Stimulated activated CD4-positive, alpha-beta T cell treated with anti-CD3 and anti-CD28 coated beads, Interleukin-15, amount 100 ng/mL, for 1 hour (primary cell): ENCODE measurements at places on chromosomes 2 and 18.

DNA sequence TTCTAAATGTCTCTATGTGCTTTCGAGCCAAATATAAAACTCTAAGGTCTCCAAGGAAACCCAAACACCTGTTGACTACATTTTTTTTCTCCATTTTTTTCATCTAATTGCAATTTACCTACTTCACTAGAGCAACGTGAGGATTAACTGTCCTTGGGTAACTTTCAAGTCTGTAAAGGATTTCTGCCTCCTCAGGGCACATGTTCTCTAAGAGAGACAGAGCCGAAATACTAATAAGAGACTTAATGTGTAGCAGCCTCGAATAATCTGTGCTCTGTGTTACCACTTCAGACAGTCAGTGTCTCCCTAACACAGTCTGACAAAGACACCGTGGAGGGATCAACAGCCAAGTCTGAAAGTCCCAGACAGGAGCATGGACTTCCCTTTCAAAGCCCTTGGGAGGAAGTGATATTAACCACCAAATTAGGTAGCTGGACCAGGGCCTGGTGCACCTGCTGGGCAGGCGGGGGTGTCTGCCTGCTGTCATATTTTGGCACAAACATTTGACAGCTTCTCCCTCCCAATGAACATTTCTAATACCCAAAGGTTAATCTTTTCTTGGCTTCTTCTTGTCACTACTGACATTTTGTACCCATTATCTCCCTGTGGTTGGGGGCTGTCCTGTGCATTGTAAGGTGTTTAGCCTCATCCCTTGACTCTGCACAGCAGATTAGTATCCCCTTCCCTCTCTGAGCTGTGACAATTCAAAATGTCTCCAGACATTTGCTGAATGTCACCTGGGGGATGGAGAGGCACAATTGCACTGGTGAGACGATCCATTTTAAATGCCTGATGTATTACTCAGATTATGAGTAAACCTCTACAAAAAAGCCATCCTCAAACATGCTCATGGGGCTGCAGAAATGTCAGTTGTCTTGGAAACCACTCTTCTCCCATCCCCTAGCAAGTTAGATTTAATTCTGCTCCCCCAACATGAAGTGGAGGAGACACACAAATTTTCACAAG is 45.7 kb upstream of the LYPD1 start:
- DNase-seq, result no peak

GRCh38 chr2:119486196-119486827 is 38.0 kb downstream of the SCTR start:
- no peak for DNase-seq

GRCh38 chr2:103003750-103004260 is 242.0 kb downstream of the TMEM182 start:
- DNase-seq, result no peak

- no peak for DNase-seq
Measured at GRCh38 chr18:59822612-59823550, 76.9 kb upstream of the PMAIP1 start.

GRCh38 chr18:22935431-22935830 is 2.3 kb downstream of the RBBP8 start:
- no peak for DNase-seq

- no peak for DNase-seq
Measured at GRCh38 chr18:69596345-69596744, 195.7 kb downstream of the DOK6 start.

GRCh38 chr2:216829533-216829932 is 30.3 kb downstream of the TNP1 start:
- DNase-seq, result no peak

DNA sequence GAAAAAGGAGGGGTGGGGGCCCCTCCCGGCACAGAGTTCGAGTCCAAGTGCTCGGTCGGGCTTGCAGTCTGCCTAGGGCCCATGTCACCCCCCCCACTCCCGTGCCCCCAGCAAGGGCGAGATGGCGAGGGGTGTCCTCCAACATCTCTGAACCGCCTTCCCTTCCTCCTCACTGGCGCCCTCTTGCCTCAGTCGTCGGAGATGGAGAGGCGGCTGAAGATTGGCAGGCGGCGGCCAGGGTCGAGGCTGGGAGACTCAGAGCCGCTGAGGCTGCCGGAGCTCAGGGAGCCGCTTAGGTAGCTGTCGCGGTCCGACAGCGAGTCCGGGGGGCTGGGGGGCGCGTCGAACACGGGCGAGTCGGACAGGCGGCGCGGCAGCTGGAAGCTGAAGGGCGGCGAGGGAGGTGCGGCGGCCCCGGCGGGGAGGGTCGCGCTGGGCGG is 2.3 kb downstream of the ZFP36L2 start:
- peak; percentile 58 for DNase-seq

GRCh38 chr2:206670531-206671319 is 28.4 kb downstream of the FAM237A start:
- no peak for DNase-seq

DNA sequence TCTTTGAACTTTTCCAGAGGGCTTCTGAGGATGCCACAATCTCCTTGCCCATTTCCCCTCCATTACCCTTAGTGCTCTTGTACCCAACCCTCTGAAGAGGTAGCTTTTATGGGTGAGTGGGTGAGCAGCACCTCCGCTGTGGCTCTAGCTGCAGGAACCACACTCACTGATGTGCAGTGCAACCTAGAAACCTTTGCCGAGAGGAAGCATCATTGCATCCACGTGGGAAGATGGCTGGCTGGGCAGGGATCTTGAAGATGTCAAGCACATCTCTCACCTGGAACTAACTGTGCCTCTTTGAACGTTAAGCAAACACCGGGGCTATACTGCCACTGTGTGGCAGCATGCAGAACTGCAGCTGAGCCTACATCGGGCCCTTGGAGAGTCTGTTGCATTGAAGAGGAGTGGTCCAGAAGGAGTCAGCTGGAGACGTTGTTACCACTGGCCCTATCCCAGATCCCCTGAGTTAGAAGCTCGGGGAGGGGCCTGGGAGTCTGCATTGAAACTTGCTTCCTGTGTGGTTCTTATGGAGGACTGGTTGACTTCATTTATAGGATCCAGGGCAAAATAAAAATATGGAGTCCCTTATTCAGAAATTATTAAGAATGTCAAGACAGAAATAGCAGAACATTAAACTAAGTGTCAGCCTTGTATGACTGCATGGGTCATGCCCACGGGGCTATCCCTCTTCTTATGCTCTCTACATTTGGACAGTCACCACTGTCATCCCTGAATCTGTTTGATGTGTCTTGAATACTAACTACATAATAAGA is 28.7 kb downstream of the IGFBP5 start:
- DNase-seq, result peak; percentile 50

DNA sequence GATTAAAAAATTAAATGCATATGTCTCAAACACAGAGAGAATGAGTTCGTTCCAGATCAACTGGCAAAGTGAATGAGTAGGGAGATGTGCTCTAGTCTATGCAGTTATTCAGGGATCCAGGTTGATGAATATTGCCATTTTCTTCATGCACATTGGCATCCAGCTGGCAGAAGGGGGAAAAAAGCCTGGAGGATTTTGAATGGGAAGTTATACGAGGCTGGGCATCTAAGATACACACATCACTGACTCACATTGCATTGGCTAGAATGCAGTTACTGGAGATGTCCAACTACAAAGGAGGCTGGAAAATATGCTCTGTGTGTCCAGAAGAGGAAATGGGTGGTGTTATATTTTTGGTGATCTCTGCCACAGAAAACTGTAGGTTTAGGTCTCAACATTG is 270.9 kb upstream of the FIGN start:
- DNase-seq, result no peak

DNA sequence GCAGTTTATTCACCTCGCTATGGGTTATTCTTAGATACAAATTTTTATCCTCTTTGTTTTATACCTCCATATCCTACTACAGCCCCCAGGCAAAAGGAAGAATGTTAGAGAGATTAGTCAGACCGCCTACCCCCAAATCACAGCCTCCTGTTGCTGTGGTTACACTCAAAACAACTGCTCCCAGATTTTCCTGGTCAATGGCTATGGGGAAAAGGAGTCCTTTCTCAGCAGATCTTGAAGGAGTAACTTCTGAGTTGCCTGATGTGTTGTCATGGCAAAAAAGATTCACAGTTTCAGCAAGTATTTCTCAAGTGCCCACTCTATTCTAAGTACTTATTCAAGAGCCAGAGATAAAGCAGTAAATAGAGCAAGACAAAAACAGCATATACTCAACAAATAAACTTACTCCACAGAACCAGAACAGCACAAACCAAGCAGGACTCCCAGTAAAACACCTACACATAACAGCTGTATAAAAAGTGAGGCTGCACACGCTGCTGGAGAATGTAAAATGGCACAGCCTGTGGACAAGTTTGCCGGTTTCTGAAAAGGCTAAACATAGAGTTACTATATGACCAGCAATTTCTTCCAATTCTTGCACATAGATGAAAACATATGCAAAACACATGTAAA is 104.8 kb downstream of the NOL10 start:
- DNase-seq, result no peak

- no peak for DNase-seq
Measured at GRCh38 chr2:133561045-133561852, 7.0 kb downstream of the NCKAP5 start.

- no peak for DNase-seq
Measured at GRCh38 chr18:3294435-3295080, 32.6 kb downstream of the MYL12B start.

DNA sequence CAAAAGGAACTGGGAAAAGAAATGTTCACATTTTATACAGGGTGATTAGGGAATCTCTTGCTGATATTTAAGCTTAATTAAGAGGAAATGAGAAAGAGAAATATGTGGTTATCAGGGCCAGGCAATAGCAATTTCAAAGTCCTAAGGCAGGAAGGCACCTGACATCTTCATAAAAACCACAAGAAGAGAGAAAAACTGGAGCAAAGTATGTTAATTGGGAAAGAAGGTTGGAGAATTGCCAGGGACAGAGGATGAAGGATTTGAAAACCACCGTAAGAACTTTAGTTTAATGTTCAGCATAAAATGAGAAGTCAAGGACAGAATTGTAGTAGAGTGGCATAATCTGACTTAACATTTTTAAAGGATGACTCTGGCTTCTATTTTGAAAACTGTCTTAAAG is 691.8 kb upstream of the NRXN1 start:
- DNase-seq, result no peak

DNA sequence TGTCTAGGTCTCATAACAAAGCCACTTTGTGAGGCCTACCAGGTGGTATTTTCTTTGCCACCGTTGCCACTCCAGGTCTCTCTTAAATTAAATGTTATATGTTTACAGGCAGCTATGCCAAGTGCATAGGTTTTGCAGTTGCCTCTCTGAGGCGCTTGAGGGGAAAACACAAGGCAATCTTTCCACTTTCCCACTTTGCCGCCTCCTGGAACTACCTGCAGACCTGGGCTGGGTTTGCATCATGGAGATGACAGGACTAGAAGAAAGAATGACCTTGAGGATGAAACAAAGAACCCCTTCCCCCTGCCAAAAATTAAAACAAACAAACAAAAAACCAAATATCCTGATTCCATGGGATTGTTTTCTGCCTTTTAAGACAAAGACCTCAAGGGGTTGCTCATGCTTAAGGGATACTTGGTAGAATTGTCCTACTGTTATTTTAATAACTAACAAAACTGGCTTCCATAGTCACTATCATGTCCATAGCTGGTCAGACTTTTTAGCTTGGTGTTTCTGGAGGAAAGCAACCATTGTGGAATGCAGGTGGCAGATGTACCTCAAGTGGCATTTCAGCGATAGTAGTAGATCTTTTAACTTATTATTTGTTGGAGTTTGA is 159.9 kb downstream of the PRPF40A start:
- DNase-seq, result no peak

GRCh38 chr18:10161315-10161714 is 247.5 kb downstream of the VAPA start:
- no peak for DNase-seq

- peak; percentile 44 for DNase-seq
Measured at GRCh38 chr2:62196278-62196901, 475 bp downstream of the B3GNT2 start.

DNA sequence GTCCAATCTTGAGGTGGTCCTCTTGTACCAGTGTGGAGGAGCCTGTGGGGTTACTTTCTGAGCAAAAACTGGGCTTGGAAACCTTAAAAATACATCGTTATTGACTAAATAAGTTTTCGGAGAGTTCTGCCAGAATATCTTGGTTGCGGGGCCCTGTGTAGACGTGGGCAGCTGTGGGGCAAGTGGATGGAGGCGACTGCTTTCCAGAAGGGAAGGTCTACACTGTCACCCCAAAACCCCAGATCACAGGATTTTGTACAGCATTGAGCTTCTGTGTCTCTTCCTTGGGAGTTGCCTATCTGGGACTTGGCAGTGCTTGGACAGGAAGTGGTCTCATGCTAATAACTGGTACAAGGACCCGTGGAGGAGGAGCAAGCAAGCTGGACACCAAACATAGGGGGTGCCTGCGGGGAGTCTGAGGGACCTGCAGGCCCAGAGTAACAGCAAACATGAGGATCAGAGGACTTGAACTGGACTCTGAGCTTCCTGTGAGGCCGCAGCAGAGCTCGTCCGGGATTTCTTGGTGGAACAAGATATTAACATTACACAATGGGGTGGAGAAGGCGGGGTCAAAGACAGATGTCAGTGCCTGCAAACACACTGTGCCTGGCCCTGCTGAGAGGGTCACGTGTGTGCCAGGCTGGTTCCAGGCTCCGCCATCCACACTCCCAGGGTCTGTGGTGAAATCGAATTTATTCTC is 48.0 kb upstream of the CTLA4 start:
- no peak for DNase-seq

DNA sequence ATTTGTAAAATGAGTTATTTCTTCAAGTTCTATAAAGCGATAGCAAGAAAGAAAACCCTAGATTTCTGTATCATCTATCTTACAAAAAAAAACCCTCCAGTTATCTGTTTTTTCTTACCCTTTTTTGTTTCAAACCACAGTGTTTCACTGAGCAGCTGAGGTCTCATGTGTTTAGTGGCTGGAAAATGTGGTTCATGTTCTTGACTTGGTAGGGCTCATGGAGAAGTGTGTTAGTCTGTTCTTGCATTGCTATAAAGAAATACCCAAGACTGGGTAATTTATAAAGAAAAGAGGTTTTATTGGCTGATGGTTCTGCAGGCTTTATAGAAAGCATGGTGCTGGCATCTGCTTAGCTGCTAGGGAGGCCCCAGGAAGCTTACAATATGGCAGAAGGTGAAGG is 147.3 kb upstream of the NABP1 start:
- no peak for DNase-seq

- DNase-seq, result peak; percentile 31
Measured at GRCh38 chr2:37635504-37636380, 35.7 kb downstream of the CDC42EP3 start.

DNA sequence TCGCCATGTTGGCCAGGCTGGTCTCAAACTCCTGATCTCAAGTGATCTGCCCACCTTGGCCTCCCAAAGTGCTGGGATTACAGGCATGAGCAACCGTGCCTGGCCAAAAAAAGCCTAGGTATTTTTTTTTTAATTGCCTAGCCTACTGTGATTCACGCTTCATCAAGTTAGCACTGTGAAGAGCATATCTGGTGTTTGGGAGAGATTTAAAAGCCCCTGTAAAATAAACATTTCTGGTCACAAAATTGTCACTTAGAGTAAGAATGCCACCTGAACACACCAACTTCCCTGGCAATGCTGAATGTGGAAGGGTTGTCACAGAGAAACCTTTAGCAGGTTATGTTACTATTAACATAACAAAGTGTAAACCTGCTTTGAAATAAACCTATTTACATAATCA is 39.7 kb upstream of the CHAC2 start:
- no peak for DNase-seq
